ENCODE measurements at places on chromosomes 6 and 20.
A peak's percentile ranks its signal among the peaks of the same experiment; 100 is the strongest.

- DNase-seq = no peak
These were observed 11.9 kb upstream of the OXT start for GRCh38 chr20:3059489-3059888.

DNA sequence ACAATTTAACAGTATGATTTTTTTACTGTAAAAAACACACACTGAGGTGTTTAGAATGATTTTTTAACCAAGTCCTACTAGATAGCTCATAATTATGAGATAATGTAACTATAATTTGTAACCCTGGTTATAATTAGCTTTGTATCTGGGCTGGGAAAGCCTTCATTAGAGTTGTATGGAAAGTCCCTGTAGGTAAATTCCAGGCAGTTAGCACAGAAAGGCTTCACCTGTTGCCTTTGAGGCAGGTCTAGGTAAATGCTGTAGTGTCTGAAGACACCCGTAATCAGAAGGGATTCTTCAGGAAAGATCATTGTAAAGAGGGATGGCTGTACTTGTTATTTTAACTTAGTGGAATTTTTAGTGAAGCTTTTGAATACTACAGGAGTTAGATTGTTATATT lies 1.9 kb downstream of the TMEM200A start:
- no peak for DNase-seq

- DNase-seq = no peak
These were observed 71.7 kb downstream of the RCAN2 start for GRCh38 chr6:46419576-46420002.

GRCh38 chr6:155614606-155615005 lies 159.0 kb upstream of the NOX3 start:
- no peak for DNase-seq

DNA sequence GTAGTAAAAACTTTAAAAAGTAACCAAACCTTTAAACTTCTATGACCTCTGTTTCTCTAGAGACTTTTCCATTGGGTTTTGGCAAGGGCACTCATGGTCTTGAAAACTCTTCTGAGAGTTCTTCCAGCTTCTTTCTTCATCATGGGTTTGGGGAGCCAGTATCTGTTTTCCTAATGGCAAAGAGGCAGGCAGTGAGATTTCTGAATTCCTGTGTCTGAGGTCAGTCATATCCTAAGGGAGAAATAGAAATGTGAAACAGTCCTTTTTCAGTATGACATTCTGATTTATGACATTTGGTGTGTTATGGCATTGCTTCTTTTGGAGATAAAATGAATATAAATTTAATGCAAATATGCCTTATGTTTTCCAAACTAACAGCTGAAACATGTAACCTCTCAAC lies 518.5 kb upstream of the MARCKS start:
- DNase-seq = no peak

DNA sequence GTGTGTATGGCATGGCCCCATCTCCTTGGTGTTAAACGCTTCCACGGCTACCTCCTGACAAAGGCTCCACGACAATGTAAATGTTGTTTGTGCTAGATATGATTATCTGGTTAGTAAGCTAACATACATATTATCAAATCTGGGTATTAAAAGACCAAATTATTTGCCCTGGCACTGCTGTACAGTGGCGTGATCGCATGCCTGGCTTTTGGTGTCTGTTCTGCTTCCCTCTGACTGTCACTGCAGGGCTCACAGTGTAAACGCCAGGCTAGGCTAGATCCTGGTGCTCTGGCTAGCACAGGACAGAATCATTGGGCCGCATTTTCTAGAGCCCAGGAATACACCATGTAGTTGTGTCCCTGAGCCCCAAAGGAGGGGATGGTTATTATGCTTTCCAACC lies 38.7 kb downstream of the CD164 start:
- no peak for DNase-seq

DNA sequence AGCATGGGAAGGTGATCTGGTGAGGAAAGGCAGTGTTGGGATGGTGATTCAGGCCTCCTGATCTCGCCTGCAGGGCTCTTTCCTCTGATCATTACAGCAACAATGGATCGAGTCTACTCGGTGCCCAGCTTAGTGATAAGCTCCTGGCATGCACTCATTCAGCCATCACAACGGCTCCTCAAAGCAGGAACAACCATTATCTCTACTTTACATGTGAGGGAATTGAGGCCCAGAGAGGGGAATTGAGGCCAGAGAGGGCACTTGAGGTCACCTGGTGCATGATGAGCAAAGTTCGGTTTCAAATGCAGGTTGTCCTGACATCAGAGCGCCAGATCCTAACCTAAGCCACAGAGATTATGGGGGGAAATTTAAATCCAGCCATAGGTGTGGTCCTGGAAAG lies 42.0 kb upstream of the BPIFA2 start:
- no peak for DNase-seq

DNA sequence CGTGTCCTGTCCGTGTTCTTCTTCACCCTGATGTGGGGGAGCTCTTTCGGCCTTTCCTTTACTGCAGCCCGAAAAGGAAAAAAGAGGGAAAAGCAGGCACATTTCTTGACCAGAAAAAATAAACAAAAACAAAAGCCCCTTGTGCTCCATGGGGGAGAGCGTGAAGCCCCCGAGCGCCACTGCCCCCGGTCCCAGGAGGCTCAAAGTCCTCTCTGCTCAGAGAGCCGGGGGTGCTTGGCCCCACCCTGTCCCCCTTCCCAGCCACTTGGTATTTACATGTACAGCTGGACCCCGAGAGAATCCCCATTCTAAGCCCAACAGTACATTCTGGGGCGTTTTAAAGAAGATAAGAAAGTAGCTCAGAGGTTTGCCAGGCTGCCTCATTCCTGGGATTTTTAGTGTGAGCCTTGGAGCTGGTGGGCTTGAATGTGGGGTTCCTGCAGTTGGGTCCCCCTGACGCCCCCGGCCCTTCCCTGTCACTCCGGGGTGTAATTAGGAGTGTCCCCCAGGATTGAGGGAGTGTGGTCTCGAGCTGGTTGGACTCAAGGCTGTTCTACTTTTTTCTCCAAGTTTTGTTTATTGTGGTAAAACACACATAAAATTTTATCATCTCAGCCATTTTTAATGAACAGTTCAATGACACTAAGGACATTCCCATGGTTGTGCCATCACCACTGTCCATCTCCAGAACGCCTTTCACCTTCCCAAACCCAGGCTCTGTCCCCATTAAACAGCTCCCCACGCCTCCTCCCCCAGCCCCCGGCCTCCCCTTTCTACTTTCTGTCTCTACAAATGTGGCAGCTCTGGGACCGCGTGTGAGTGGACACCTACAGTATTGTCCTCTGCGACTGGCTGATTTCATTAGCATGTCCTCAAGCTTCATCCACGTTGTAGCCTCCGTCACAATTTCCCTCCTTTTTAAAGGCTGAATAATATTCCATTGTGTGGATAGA lies 55.7 kb upstream of the BHLHE23 start:
- no peak for DNase-seq

DNA sequence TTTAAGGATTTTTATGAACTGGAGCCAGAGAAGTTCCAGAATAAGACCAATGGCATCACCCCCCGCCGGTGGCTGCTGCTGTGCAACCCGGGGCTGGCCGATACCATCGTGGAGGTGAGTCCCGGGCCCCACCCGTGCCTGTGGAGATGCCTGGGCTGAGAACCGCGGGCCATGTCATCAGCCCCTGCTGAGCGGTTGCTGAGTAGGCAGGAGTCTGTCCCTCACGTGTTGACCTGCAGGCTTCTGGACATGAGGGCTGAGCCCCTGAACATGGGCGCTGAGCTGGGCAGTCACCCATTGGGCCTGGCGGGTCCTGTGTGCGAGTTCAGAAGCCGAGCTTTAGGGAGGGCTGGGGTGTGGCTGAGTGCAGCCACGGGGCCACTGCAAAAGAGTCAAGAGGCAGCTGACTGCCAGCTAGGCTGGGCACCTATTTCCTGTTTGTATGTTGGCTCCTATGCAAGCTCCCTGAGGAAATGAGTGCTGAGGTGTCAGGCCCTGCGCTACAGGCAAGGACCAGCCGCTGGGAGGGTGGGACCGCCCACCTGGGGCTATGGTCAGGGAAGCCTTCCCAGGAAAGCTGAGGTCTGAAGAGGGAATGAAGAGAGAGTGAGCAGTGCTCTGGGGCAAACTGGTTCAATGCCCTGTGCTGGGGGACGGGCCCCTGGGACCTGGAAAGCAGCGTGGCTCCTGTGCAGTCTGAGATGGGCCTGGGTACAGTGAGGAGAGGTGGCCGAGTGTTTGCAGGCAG lies 34.3 kb downstream of the PYGB start:
- DNase-seq = no peak

- DNase-seq = no peak
These were observed 5.7 kb upstream of the TNXB start for GRCh38 chr6:32114796-32115195.

- no peak for DNase-seq
These were observed 283.7 kb downstream of the BTBD3 start for GRCh38 chr20:12201289-12201991.

DNA sequence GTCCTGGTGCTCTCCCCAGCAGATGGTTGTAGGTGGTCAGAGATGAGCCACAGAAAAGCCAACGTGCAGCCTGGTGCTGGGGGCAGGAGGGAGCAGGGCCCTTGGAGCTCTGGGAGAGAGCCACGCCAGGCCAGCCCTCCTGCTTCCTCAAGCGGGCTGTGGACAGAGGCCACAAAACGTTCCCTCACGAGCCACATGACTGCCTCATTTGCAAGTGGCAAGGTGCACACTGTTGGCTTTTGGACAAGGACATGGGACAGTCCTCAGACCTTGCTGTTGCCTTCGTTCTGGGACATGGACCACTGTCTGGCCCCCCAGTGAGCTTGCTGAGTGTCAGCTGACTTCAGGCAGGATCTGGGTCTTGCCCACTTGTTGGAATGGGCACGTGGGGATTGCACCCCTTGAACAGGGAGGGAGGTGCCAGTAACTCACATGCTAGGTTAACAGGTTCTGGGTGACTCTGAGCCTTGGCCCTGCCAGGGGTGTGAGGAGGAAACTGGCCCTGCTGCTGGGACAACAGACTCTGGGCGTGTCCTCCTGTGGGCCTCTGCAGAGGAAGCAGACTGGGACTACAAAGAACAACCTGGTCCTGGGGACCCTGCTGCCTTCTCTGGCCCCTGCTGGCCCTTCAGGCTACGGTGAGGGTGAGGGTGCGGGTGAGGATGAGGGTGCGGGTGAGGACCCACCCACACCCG lies 2.6 kb downstream of the SLCO4A1 start:
- DNase-seq = no peak

DNA sequence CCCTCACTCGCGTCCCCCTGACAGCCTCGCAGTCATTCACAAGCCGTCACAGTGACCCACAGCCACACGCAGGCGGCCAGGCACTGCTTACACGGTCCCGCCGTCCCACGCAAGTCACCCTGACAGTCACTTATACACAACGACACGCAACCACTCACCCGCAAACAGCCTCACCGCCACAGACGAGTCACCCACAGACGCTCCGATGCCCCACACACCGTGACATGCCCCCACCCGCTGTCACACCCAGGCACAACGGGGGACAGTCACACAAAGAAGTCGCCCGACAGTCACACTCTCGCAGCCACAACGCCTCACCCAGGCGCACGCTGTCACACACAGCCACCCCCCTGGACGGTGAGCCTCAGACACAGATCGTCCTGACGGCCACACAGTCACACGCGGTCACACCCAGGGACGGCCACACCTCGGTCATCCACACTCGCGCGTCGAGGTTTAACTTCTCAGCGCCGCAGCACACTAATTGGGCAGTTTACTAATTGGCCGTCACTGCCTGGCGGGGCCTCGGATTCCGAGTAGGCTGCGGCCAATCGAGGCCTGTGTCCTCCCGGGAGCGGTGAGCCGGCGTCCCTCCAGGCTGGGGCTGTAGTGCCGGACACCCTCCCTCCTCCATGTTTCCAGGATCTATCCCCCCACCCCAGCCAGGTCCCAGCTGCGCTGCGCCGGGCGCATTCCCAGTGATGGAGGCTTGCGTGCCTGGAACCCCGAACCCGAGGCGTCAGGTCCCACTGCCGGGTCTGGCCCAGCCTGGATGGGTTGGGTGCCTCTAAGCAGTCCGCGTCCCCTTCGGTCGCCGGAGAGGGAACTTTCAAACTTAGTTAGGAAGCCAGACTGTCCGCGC lies 790 bp downstream of the TOX2 start:
- DNase-seq = peak; percentile 41

DNA sequence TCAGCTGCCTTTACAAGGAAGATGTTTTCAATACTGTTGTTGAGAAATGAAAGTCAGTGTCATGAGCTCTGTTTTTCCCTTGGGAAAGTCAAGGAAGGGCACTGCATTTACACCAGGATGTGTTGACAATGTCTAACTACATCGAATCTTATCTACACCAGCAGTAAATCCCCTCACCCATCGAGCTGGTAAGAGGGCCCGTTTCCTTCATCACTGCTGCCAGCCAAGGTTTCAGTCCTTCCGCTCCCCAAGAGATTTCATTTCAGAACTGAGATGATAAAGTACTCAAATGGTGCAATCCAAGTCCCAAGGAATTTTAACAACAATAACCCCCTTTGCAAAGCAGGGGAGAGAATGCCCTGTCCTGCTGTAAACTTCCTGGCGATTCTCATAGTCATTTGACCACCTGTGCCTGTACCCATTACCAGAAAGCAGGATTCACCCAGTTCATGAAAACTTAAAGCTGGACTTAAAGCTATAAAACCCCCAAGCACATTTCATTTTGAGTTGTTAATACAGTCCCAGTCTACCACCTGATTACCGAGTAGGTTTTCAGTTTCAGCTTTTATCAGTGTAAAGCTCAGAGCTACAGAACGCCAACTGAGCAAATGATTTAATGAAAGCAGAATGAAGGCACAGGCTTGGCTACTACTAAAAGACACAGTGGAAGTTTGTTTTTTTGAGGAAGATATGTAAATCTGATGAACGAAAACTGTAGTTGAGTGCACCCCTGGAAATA lies 122.5 kb upstream of the TAB2 start:
- no peak for DNase-seq

DNA sequence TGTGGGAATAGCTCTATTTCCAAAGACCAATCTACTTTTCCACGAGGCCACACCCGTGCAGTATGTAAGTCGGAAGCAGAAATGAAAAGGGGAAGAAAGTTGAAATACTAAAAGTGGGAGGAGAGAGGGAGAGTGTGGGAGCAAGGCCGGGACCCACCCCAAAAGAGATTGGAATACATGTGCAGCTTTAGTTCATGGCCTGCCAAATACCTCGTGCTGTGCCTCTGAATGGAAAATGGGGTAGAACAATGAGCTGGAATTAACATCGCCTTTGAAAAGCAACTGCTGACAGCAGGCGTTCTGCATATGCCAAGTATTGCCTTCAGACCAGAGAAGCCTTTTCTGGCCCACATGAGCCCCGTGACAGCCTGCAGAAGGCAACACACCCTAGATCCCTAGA lies 155.6 kb downstream of the CD83 start:
- DNase-seq = no peak

- no peak for DNase-seq
These were observed 3.1 kb upstream of the MAP7 start for GRCh38 chr6:136553166-136553787.

DNA sequence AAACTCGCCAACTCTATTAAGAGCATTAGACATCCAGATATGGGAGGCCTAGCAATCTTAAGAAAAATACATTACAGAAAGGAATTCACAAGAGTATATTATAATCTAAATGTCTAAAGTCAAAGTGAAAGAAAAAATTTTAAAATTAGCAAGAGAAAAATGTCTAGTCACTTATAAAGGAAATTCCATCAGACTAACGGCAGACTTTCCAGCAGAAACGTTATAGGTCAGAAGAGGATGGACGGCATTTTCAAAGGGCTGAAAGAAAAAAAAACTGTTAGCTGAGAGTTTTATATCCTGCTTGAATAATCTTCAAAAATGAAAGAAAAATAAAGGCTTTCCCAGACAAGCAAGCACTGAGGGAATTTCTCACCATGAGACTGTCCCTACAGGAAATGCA lies 269.0 kb downstream of the HDGFL1 start:
- DNase-seq = no peak

- DNase-seq = no peak
These were observed 156.4 kb downstream of the MTHFD1L start for GRCh38 chr6:151021896-151022295.

GRCh38 chr6:93927731-93928130 lies 508.4 kb upstream of the EPHA7 start:
- no peak for DNase-seq

All from stimulated activated CD4-positive, alpha-beta T cell treated with anti-CD3 and anti-CD28 coated beads, Interleukin-1b, Interleukin-23, amount 100 ng/mL, for 48 hours (primary cell).